Stimulated activated CD4-positive, alpha-beta T cell treated with anti-CD3 and anti-CD28 coated beads, Interleukin-12 subunit alpha, Interleukin-12 subunit beta, amount 100 ng/mL, for 4 hours (primary cell): ENCODE measurements at places on chromosomes 6 and 20.

DNA sequence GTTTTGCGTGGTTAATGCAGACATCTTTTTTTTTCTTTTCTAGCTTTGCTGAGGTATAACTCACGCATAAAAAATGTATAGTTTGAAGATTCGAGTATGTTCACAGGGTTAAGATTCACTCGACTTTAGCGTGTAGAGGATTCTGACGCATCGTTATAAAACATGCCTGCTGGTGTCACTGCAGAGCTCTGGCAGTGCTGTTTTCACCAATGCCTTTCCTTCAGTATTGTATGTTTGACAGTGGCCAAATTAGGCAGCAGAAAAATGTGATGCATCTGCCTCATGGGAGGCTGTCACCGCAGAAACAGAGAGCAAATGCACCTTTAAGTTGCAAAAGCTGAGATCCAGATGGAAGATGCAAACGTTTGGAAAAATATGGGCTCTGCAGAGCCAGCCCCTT, 18.0 kb upstream of the SIRPB2 start:
- DNase-seq, result peak; percentile 9

GRCh38 chr6:47000842-47001241, 41.3 kb downstream of the ADGRF1 start:
- no peak for DNase-seq

GRCh38 chr20:17541996-17542395, 10.8 kb upstream of the BFSP1 start:
- DNase-seq, result no peak

- DNase-seq, result no peak
These were observed 27.9 kb downstream of the PCNA start for GRCh38 chr20:5091902-5092301.

DNA sequence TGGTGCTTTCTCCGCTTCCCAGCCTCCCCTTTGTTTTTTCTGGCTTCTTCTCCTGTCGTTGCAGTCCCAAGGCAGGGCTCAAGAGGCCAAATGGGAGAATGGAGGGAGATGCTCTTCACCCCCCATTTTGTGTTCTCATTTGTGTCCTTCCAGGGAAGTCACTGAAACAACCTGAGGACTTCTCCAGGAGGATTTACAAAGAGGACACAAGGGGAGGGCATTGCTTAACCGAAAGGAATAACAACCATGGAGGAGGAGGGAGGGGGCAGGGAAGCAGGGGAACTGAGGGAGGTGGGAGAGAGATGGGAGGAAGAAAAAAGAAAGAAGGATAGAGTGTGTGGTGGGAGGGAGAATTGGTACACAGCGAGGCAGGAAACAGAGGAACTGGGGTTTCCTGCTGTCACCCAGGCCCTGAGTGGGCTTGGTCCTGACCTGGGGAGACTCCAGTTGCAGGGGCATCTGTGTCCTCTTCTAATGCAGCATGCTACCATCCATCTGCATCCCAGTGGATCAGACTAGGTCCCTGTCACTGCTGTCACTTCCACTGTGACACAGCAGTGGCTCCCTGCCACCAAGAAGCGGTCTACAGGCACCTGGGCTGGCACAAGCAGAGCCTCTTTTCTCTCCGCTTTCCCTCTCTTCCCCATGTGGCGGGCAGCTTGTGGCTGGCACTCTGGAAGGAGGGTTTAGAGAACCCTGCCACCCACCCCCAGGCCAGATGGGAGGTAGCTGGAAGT, 17.1 kb upstream of the MLN start:
- DNase-seq, result no peak

- no peak for DNase-seq
These were observed 519 bp downstream of the CBLN4 start for GRCh38 chr20:56004611-56005388.

DNA sequence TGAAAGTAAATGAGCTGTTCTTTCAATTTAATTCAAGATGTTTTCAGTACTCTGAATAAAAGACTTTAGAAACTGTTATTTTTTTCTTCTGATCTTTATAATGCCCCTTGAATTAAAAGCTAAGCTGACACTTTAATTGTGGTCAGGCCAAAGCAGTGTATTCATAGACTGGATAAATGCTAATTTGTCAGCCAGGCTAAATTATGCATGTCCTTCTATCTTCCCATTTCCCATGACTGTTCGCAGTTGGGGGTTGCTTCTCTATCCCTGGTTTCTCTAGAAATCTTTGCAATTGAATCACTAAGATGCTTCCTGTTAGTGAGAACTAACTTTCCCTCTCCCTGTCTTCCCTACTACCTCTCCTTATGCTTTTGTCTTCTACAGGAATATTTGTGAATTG, 396.2 kb downstream of the RFPL4B start:
- no peak for DNase-seq

GRCh38 chr20:36455972-36456625, 85.2 kb upstream of the MYL9 start:
- no peak for DNase-seq

DNA sequence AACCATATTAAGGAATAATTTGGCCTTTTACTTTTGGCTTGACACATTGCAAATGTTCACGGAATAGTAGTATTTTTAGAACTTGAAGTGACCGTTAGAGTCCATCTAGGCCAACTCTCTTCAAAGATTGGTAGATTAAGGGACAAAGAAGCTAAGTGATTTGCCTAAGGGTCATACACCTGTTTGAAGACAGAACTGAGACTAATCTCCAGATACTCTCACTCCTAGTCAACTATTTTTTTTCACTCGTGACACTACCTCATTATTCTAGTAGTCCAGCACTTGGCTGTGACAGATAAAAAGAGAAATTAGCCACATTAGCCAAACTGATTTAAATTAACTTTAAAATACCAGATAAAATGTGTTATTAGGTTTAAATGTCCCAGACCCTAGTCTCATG, 10.6 kb downstream of the ACSS2 start:
- DNase-seq, result no peak

- no peak for DNase-seq
These were observed 30.6 kb downstream of the ELMO2 start for GRCh38 chr20:46375771-46376170.

- no peak for DNase-seq
These were observed 77.2 kb upstream of the MC3R start for GRCh38 chr20:56171087-56172012.
